ENCODE measurements at places on chromosomes 3 and 15. TPM values are rescaled to one million over a fixed set of nuclear protein-coding genes. Genes with fewer than 3 reads are reported as not detected.

TMCO5A gene
- 129 TPM for total RNA-seq

CCK gene
- total RNA-seq: 3.7 TPM

TEX55 gene
- 70.4 TPM for total RNA-seq

STX19 gene
- total RNA-seq: not detected

FXR1 gene
- total RNA-seq: 183 TPM

DNA sequence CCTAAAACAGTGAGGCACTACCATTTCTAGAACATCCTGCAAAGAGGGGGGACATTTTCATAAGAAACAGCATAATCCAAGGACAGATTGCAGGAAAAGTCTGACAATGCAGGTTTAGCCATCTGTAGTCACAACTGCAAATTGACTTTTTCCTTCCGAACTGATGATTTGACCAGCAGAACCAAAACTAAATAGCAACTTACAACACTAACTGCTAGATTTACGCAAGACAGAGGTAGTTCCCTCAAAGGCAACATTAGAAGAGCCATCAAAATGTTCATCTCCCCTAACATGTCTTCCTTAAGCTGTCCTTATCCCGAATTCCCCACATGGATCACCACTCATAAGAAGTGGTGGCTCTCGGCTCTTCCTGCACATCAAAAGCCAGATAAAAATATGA lies 129.6 kb downstream of the GADL1 start:
- H3K4me3 ChIP-seq: no peak overlapping the region
- DNase-seq: no peak
- no peaks in the 10 kb centered on the region for H3K27me3 ChIP-seq
- no peaks in the 10 kb centered on the region for H3K36me3 ChIP-seq
- H3K27ac ChIP-seq: no peak overlapping the region

GRCh38 chr15:55652359-55652758 lies 64.2 kb upstream of the PYGO1 start:
- no peak overlapping the region for H3K27ac ChIP-seq
- H3K27me3 ChIP-seq: no peaks in the 10 kb centered on the region
- H3K36me3 ChIP-seq: no peaks in the 10 kb centered on the region

DNA sequence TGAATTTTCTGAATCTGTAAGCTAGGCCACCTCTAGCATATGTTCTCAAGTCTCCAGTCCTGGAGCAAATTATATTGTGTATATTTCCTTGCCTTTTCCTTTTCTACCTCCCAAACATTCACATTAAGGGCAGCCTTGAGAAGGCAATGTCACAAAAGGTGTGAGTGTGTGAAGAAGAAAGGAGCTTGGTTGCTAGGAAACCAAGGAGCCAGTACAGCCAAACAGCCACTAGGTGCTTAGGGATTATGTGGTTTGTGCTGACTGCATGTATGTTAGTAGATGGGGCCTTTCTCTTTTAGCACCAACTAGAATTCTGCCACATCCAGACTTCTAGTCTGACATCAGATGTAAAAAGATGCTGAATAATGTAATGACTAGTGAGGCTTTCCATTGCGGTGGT lies 118.8 kb upstream of the DAZL start:
- no peak for DNase-seq
- no peaks in the 10 kb centered on the region for H3K4me1 ChIP-seq
- H3K27ac ChIP-seq: no peak overlapping the region
- no peaks in the 10 kb centered on the region for H3K27me3 ChIP-seq
- H3K4me3 ChIP-seq: no peak overlapping the region

DNA sequence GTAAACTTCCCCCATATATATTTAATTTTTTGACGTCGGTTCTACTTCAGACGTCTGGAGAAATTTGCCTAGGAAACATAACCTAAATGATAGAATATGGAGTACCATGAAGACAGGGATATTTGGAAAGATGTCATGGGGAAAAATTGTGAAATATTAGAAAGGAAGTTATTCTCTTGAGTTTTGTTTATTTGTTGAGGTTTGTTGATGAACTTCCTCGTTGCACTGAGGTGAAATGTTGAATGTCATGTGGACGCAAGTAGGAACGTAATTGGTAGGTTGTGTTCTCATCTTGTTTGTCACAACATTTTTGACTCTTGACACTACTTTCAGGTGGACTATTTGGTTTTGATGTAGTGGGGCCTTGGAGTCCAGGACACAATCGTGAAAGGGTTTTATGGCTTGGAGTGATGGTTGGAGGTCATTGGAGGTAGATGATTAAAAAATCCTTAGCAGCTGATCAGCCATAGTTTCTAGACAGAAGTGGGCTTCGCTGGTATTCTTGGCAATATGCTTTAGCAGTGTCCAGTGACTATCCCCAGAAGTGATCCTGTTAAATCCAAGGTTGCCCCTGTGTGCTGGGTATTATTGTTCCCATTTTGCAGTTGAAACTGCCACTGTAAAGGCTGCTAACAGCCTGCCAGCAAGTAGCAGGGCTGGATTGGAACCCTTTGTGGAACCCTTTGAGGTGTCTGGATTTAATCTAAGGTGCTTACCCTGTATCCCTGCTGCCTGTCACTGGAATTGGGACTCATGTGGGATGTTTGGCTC lies 1.5 kb downstream of the ABHD5 start:
- peaks cover 6% of the 10 kb centered on the region for H3K4me1 ChIP-seq
- no peak overlapping the region for H3K4me3 ChIP-seq
- H3K27ac ChIP-seq: no peak overlapping the region
- H3K36me3 ChIP-seq: no peaks in the 10 kb centered on the region
- DNase-seq: no peak
